Urinary bladder (tissue), 4 donors: ENCODE measurements at places on chromosomes 1 and 21. TPM values are rescaled to one million over a fixed set of nuclear protein-coding genes. Genes with fewer than 3 reads are reported as not detected.

The PLA2G2F gene
- polyA plus RNA-seq = 2.6 TPM

GRCh38 chr1:19488136-19488535 lies 2.8 kb upstream of the CAPZB start:
- DNase-seq = no peak

The FCER1A gene
- polyA plus RNA-seq = 0.49 TPM

- DNase-seq = no peak
These were observed 4.6 kb upstream of the RAB4A start for GRCh38 chr1:229266274-229266673.

- no peak for DNase-seq
These were observed 464 bp downstream of the ACBD6 start for GRCh38 chr1:180501865-180502360.

- DNase-seq = no peak
These were observed 63.2 kb downstream of the IER5 start for GRCh38 chr1:181151378-181152326.

DNA sequence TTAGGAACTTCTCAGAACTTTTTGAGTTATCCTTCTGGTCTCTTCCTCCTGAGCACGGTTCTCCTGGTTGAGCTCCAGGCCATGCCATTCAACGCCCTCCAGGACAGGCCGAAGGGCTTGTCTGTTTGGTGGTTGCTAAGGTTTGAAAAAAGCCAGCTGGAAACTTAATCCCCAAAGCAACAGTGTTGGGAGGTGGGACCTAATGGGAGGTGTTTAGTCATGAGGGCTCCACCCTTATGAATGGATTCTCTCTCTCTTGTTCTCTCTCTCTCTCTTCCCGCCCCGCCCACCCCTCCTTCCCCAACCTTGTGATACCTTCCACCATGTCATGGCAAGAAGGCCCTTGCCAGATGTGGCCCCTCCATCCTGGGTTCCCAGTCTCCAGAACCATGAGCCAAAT lies 829 bp downstream of the KCNE1 start:
- no peak for DNase-seq

The MPC2 gene
- 48.4 TPM for polyA plus RNA-seq

DNA sequence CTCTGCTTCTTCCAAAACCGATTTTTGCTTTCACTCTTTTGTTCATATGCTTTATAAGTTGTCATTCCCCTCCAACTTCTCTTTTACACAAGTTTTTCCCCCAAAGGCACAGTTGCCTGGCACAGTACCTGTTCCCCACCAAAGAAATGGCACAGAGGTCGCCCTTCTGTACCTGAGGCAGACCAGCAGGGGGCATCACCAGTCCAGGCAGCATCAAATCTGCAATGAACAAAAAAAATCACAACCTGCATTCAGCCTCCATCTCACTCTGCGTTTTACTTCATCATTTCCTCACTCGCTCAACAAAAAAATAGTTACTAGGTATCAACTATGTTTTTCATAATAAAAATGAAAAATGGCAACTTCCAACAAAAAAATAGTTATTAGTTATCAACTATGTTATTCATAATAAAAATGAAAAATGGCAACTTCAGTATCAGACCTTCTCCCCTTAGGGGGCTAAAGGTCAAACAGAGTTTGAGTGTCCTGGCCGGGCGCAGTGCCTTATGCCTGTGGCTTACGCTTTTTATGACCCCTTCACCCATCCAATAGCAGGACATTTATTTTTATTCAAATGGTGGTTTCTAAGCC lies 4.1 kb downstream of the EIF2D start:
- DNase-seq = no peak

The TSPAN1 gene
- 56.5 TPM for polyA plus RNA-seq

DNA sequence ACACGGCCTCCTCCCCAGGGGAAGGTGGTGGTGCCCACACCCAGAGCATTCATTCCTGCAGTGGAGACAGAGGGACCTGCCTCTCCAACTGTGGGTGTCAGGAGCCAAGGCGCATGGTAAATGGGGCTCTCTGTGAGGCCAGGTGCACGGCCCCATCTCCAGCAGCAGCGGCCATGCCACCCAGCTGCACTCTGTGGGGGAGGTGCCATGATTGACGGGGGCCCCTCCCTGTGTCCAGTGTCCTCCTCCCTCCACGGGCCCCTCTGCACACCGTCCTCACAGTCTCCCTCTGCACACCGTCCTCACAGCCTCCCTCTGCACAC lies 83.6 kb upstream of the COL6A1 start:
- no peak for DNase-seq

The KRTAP13-2 gene
- polyA plus RNA-seq = not detected

The RPTN gene
- not detected for polyA plus RNA-seq
